ENCODE measurements at places on chromosomes 2 and 18.

DNA sequence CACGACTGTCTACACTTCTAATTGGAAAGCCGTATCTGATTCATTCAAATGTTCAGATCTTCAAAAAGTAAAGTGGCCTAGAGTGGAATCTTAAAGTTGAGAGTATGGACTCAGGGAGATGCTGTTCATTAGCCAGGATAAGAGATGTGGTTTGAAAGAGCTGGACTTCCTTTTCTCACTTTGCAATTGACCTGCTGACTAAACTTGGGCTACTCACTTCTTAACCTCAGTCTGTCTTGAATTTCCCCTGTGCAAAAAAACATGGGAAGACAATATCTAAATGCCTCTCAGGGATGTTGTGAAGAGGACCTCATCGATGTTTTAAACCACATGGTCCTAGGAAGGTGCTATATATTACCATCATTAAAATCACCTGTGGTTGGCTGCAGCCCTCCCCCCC lies 64.1 kb downstream of the BCL2 start:
- DNase-seq = no peak

- no peak for DNase-seq
These were observed 99.5 kb upstream of the MMADHC start for GRCh38 chr2:149687052-149687427.

GRCh38 chr2:166404831-166405568 lies 29.3 kb upstream of the SCN9A start:
- no peak for DNase-seq

DNA sequence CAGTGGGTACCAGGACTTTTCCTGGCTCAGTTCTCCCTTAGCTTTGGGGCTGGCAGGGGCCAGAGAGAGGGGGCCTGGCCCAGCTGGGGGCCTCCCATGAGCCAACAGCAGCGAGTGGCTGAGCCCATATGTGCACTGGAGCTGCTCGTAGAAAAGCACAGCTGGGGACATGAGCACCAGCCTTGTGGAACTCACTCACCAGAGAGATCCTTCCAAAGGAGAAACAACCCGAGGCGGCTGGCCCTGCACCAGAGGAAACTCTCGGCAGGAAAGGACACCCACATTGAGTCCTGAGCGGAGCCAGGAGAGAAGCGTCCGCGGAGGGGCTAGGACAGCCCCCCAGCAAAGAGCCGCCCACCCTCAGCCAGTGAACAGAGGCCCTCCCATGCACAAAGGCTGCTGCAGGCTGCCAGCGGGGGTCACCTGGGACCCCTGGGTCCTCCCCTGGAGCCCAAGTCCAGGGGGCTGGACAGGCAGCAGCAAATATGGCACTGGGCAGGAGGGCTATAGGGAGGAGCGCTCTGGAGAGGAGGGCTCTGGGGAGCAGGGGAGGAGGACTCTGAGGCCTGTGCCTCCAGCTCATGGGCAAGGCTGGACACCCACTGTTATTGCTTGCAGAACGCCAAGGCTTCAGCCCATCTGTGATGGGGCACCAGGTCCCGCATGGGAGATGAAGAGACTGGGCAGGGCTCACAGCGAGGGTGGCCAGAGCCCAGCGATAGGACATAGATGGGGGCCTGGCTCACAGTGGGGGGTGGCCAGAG lies 42.1 kb upstream of the SNED1 start:
- no peak for DNase-seq

GRCh38 chr2:119154076-119154475 lies 4.5 kb downstream of the C1QL2 start:
- DNase-seq = no peak

DNA sequence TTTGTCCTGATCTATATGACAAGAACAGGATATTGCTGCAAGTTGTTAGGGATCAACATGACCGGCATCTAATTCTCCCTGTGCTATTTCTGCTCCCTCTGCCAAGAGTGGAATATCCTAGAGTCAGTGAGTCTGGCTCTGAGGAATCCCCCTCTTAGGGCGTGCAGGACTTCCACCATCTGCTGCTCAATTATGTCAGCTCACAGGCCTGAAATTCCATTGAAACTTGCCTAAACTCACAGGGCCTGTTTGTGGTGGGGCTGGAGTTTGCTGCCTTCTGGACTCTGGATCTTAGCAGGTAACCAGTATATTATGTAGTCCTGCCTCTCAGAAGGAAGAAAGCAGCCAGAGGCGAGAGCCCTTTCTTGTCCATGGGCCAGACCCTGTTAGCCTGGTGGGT lies 323.0 kb downstream of the TSN start:
- no peak for DNase-seq

GRCh38 chr2:135311268-135311667 lies 219.8 kb downstream of the ZRANB3 start:
- no peak for DNase-seq
